ENCODE measurements at places on chromosomes 1 and 21.

DNA sequence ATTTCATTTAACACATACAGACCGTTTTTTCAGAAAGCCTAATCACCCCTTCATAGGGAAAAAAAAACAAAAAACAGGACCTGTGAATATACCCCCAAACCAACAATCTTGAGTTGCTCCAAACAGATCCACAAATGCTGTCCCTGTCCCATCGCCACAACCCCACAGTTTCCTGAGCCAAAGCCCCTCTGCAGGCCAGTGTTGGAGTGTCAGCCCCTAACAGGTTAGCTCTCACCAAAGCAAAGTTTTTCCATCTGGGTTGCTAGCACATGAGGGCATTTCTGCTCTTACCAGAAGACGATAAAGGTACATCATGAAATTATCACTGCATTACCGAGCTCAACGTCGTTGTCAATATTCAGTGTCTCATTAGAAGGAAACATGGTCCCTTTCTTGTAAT, 40.8 kb downstream of the MCOLN2 start:
- no peak for DNase-seq

GRCh38 chr21:39006571-39007311, 176.5 kb downstream of the PSMG1 start:
- no peak for DNase-seq

DNA sequence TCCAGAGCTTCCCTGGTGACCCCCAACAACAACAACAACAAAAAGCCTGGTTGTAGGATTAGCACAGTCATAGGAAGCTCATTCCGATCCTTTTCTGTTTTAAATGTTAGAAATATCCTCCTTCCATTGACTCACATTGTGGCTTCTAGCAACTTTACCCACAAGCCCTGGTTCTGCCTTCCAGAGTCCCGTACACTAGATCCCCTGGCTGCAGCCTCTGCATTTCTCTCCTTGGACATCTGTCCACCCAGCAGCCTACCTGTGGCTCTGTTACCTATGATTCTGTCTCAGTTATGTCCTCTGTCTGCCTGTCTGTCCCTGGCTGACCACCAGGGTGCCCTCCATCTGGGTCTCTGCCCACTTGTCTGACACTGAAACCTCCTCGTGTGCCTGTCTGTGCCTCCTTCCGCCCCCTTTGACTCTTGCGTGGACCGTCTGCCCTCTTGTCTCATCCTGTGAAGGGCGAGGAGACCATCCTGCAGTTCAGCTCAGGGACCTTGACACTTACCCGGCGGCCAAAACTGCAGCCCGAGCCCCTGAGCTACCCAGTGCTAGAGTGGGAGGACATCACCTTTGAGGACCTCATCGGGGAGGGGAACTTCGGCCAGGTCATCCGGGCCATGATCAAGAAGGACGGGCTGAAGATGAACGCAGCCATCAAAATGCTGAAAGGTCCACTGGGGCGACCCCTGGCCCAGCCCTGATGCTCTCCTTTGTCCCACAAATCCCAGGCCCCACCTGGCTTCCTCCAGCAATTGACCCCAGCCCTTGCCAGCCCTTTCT, 16.1 kb downstream of the TIE1 start:
- DNase-seq: no peak

- no peak for DNase-seq
These were observed 1.2 kb downstream of the TEKT2 start for GRCh38 chr1:36085126-36085525.

DNA sequence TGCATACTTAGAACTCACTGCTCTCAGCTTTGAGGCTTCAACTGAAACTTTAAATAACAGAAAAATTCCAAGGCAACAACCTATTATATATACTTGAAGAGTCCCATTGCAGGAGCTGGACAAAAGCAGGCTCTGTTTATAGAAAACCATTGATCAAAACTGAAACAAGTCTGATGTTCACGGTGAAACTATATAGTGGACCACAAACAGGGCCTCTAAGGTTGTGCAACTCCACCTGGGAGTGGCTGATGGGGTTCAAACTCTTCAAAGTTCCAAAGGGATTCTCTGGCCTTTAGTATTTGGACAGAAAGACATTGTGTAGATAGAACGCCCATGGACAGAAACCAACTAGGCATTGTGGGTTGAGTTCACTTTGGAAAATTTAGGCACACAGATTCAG, 140.3 kb downstream of the ZC3H11B start:
- no peak for DNase-seq

DNA sequence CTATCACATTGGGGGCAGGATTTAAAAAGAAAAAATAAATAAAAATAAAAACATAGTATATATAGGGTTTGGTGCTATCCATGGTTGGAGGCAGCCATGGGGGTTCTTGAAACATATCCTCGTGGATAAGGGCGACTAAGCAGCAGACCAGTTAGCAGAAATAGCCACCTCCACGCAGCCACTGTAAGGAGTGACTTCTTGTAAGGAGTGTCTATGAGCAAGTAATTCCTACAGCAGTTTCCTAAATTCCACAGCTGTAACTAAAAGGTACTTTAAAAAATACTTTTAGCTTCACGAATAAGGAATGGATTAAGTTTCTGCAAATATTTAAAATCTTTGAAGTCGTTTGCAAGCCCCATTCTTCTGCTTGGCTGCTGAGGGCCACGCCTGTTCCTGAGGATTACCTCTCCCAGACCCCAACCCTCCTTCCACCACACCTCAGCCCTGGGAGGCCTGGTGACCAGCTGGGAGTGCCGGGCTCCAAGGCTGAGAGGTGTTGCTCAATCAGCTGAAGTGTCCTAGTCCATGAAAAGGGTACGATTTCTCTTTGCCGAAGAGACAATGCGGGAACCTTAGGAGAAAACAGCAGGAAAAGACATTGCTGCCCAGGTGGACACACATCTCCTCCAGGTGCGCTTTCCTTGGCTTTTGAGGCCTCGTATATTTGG, 115.3 kb downstream of the ADSS2 start:
- DNase-seq: no peak

DNA sequence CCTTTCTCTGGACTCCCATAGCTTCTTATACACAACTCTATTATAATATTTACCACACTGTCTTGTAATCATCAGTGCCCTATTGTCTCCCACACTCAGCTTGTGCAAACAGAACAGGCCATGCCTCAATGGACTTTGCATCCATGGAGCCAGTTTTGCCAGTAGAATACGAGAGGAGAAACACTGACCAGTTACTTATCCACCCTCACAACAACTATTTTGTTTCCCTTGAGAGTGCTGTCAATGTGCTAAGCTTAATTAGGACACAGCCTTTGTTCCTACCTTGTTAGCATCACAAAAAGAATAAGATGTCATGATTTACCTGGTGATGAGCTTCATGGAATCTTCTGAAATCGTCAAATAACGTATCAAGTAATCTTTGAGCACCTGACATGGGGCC, 18.1 kb upstream of the LRRC52 start:
- DNase-seq: no peak

- DNase-seq: no peak
These were observed 102.8 kb downstream of the CLIC6 start for GRCh38 chr21:34771512-34772028.

DNA sequence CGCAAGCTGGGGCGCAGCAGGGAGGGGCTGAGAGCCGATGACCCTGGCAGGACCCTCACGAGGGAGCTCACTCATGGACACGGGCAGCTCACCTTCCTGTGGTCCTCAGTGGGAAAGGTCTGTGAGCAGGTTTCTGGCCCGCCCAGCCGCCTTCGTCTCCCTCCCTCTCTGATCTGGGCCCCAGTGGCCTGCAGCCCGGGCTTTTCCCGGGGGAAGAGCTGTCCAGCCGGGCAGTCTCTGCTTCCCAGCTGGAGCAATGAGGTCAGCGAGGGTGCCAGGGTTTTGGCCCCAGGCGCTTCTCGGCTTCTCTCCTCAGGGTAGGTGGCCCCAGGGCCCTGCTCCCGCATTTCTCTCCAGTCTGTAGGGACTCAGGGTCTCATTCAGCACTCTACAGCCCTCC, 22.2 kb upstream of the ARHGEF16 start:
- no peak for DNase-seq

DNA sequence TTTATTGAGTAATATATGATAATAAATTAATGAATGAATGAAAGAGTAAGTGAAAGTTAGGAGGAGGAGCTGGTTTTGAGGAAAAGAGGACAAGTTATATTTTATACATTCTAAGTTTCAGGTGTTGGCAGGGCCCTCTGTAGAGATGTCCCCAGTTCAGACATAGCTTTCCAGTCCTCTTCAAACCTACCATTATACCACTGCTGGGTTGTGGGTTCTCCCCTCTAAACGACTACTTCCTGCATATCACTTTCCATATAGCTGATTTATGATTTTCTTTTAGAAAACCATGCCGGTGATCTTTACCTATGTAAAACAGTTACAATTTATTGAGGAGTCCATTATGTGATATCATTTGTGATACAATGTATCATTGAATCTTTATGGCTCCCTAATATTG, 116.9 kb downstream of the RUNX1 start:
- DNase-seq: no peak

DNA sequence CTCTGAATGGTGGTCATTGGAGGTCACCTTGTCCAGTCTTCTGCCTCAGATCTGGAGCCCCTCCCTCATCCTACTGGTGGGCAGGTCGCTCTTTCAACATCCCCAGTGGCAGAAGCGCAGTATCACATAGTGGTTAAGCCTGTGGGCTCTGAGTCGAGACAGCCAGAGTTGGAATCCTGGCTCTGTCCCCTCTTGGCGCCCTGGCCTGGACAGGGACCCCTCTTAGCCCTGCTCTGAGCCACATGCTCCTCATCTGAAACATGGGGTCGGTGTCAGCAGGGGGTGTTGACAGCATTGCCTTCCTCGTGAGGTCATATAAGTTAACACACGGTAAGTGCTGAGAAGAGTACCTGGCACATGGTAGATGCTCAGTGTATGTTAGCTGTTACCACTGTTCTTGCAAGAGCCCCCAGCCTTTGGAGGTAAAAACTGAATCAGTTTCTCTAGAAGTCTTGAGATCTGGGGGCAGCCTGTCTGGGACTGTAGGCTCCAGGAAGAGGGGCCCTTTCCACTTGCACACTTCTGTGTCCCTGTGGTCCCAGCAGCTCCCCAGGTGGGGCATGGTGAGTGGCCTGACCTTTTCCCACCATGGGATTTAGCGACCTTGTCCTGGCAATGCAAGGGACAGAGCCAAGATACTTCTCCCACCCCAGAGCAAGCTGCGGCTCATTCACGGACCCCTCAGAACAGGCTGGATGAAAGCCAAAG, 6.4 kb downstream of the ZC3H12A start:
- DNase-seq: no peak

DNA sequence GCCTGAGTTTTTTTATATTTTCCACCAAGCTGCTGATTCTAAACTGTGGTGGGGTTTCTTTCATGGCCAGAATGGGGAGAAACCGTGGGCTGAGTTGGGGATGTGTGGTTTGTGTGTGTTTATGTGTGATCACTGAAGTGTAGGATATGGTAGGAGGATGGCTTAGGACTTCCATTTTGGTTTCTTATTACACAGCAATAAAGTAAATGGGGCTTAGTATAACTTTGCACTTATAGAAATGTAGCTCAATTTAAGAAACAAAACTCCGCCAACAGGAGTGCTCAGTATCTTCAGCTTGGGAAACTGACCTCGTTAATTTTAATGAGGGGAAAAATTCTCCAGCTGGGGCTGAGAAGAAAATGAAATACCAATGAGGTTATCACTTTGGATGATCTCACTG, 77.8 kb downstream of the PBX1 start:
- no peak for DNase-seq

- no peak for DNase-seq
These were observed 3.5 kb upstream of the BSND start for GRCh38 chr1:54995013-54995760.

DNA sequence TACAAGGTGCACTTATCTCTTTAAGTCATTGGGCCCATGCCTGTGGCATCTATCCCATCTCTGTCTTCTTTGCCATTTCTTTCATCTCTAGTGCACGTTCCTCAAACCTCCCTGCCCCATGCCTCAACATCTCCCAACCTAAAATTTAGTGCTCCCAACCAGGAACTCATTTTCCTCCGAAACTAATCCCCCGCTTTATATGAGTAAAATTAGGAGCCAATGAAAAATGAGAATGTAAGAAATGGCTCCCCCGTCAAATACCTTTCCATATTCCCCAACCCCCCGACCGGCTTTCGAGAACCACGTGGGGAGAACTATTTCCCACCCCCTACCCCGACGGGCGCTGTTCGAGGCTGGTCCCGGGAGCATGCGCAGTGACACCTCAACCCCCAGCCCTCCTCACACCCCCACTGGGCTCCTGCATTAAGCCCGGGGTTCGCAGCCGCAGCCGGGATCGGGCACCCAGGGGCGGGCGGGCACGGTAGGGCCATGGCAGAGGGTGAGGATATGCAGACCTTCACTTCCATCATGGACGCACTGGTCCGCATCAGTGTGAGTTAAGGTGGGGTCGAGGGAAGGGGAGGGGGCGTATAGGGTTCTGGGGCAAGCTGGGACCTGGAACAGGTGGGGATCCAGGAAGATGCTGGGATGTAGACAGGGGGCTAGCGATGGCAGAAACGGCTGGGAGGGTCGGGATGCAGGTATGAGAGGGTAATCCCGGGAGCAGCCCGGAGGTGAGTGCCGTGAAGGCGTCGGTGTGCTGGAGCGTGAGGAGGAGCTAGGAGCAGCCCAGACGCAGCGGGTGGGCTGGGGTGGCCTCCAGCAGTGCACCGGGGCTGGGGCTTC, at the start of gene TRIM46:
TRIM46 (plus strand) TSS at position 372 of the 846 bp plus-strand sequence; CDS start at position 490, 118 bp downstream.
- peak; percentile 57 for DNase-seq

DNA sequence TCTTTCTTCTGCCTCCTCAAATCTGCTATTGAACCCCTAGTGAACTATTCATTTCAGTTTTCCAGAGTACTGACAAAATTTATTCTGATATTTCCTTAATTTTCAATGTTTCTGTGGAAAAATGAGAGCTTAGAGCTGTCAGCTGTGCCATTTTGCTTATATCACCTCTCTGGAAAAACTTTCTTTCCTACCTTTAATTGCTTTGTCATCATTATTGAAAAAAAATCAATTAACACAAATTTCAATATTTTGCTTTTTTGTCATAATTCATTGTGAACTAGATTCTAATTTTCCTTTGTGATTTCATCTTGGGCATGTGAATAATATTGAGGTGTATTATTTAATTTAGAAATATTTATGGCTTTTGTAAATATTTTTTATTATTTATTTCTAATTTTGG, 126.5 kb downstream of the C1orf94 start:
- no peak for DNase-seq

DNA sequence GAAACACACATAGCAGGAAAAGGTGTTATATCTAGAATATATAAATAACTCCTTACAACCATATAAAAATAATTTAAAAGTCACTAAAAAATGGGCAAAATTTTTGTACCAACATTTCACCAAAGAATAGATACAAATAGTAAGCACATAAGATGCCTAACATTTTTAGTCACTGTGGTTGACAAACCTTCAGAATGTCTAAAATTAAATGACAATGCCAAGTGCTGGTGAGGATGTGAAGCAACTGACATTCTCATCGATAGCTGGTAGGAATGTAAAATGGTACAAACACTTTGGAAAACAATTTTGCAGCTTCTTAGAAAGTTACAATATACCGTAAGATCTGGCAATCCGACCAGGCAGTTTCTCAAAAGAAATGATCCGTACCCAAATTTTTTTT, 14.4 kb upstream of the TOMM20 start:
- no peak for DNase-seq

- DNase-seq: no peak
These were observed 57.2 kb downstream of the ERI3 start for GRCh38 chr1:44297695-44298400.

- no peak for DNase-seq
These were observed 386.6 kb upstream of the NFIA start for GRCh38 chr1:60695716-60696171.

GRCh38 chr1:95033843-95034242, 38.9 kb downstream of the ALG14 start:
- DNase-seq: no peak
